ENCODE measurements at places on chromosomes 2 and 18. TPM values are rescaled to one million over a fixed set of nuclear protein-coding genes. Genes with fewer than 3 reads are reported as not detected.

Gene DHRS9
- total RNA-seq, result not detected

Gene CCDC148
- total RNA-seq, result 0.15 TPM

Gene GALR1
- total RNA-seq, result not detected

Gene PPP4R3B
- total RNA-seq, result 80.9 TPM

Gene ADD2
- total RNA-seq, result 16.8 TPM

Gene TGFBRAP1
- total RNA-seq, result 21.4 TPM

DNA sequence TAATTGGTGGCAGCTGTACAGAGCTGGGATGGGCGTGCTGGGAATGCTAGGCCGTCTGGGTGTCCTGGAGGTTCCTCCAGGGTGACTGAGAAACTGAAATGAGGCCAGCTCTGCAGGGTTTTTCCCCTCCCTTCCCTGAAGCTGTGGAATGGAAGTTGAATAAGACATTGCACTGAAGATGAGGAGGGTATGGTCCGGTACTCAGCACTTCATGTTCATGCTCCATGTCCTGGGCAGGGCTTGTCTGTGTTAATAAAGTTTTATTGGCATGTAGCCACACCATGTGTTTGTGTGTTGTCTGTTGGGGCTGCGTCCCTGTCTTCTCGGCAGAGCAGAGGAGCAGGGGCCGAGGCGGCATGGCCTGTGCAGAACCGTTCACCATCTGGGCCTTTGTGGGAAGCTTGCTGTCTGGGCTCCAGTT, 154.0 kb downstream of the LDLRAD4 start:
- peak overlapping the region; percentile 46 for H3K27ac ChIP-seq
- peaks cover 77% of the 10 kb centered on the region for H3K4me1 ChIP-seq
- H3K27me3 ChIP-seq, result no peaks in the 10 kb centered on the region
- H3K36me3 ChIP-seq, result no peaks in the 10 kb centered on the region
- no peak for DNase-seq

GRCh38 chr2:128832946-128833663, 514.4 kb upstream of the HS6ST1 start:
- H3K4me1 ChIP-seq, result no peaks in the 10 kb centered on the region
- no peak overlapping the region for H3K27ac ChIP-seq
- no peaks in the 10 kb centered on the region for H3K36me3 ChIP-seq
- peaks cover 4% of the 10 kb centered on the region for H3K27me3 ChIP-seq

- peaks cover 4% of the 10 kb centered on the region for H3K27me3 ChIP-seq
- H3K4me1 ChIP-seq, result no peaks in the 10 kb centered on the region
- no peak overlapping the region for H3K27ac ChIP-seq
- H3K4me3 ChIP-seq, result no peak overlapping the region
- no peak for DNase-seq
Observed at GRCh38 chr18:32372381-32373061, 98.2 kb downstream of the GAREM1 start.

GRCh38 chr2:32768387-32769174, 140.7 kb downstream of the TTC27 start:
- no peaks in the 10 kb centered on the region for H3K27me3 ChIP-seq
- H3K27ac ChIP-seq, result no peak overlapping the region
- H3K4me3 ChIP-seq, result no peak overlapping the region
- H3K4me1 ChIP-seq, result no peaks in the 10 kb centered on the region

DNA sequence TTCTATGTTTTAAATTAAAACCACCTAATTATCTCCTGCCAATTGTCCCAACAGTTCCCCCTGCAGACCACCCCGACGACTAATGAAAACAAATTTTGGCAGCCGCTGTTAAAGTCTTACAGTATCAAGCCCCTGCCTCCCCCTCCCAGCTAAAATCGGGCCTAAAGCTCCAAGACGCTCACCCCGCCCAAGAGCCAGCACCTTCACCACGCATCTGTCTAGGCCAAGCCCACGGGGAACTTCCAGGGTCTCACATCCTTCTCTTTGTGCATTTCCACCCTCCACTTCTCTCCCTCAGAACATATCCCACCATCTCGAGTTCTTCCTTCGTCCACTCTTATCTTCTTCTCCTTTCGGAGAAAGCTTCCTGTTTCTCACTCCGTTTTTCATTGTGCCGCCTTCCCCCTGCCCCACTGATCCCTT, 445 bp downstream of the PRPF40A start:
- peak; percentile 43 for DNase-seq
- H3K4me3 ChIP-seq, result peak overlapping the region; percentile 99
- peaks cover 53% of the 10 kb centered on the region for H3K36me3 ChIP-seq
- peak overlapping the region; percentile 99 for H3K27ac ChIP-seq
- H3K27me3 ChIP-seq, result no peaks in the 10 kb centered on the region
- peaks cover 66% of the 10 kb centered on the region for H3K4me1 ChIP-seq

DNA sequence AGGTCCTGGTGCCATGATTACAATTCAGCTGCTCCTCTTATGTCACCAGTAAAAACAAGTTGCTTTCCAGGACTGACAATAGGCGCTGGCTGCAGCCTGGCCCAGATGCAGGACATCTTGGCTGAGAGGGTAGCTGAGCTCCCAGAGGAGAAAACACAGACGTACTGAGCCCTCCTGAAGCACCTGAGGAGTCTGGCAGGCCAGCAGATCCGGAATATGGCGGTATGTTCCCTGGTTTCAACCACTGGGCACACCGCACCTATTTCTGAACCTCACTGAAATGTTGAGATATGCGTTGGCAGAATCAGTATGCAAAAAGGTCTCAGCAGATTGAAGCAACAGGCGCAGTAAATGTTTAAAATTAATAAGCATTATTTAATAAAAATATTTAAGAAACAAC, 73.1 kb upstream of the BZW1 start:
- H3K27ac ChIP-seq, result no peak overlapping the region
- peaks cover 5% of the 10 kb centered on the region for H3K27me3 ChIP-seq
- H3K4me1 ChIP-seq, result peaks cover 6% of the 10 kb centered on the region
- H3K36me3 ChIP-seq, result no peaks in the 10 kb centered on the region

DNA sequence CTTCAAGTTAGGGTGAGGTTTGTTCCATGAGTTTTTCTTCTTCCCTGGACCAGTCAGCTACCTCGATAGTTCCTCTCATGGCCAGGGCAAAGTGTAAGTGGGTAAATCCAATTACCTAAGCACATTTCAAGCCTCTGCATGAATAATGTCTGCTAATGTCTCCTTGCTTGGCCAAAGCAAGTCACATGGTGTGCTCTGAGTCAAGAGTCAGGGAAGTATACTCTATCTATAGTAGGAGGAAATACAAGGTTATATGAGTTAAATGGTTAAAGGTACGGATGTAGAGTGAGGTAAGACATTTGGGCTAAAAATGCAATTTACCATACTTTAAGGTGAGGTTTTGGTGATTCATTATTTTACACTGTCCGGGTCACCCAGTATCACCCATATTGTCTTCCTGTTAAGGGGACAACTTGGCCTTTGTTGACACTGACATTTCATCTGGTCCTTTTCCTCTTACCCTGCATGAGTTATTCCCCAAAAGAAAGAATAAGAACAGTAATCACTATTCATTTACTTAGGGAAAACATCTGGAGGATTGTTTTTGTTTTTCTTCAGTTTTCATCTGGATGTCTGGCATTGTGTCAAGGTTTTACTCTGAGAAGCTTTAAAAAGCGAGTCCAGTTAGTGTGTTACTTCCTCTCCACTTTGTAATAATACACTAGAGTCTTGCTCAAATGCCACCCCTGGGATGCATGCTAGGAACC, 405.5 kb downstream of the RND3 start:
- no peaks in the 10 kb centered on the region for H3K36me3 ChIP-seq
- H3K4me1 ChIP-seq, result no peaks in the 10 kb centered on the region
- DNase-seq, result no peak
- H3K27ac ChIP-seq, result no peak overlapping the region
- H3K27me3 ChIP-seq, result no peaks in the 10 kb centered on the region

- H3K4me1 ChIP-seq, result no peaks in the 10 kb centered on the region
- no peak overlapping the region for H3K4me3 ChIP-seq
- no peaks in the 10 kb centered on the region for H3K36me3 ChIP-seq
- no peak overlapping the region for H3K27ac ChIP-seq
Observed at GRCh38 chr18:6561420-6561861, 146.7 kb upstream of the L3MBTL4 start.

- no peak overlapping the region for H3K4me3 ChIP-seq
- no peak overlapping the region for H3K27ac ChIP-seq
- DNase-seq, result no peak
Observed at GRCh38 chr18:28834889-28835288, 658.0 kb upstream of the CDH2 start.

DNA sequence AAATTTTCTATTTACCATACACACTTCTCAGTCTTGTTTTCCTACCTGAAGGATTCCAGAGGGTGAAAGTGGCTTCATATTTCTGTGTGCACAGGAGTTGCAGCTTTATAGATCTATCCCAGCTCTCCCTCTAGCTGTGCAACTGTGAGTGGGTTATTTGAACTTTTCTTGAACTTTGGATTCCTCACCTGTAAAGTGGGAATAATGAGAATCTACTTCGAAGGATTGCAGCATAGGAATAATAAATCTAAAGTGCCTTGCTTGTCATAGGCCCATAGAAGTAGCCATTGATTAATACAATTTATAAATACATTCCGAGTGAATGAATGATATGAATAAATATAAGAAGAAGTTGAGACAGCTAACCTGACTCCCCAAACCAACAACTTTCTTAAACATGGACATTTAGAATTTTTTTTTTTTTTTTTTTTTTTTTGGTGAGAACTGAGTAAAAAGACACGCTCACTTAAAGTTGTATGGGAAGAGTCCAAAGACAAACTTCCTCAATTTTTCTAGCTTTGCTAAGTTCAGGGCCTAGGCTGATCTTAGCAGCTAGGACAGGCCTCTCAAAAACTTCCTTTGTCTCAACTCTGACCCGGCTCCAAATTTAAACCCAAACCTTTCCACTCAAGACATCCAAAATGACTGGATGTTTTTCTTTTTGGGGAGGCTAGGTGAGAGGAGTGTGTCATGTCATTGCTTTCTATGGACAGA, 203.3 kb upstream of the FBXO11 start:
- no peaks in the 10 kb centered on the region for H3K36me3 ChIP-seq
- peaks cover 3% of the 10 kb centered on the region for H3K27me3 ChIP-seq

GRCh38 chr2:45218931-45219339, 209.7 kb upstream of the SIX2 start:
- no peaks in the 10 kb centered on the region for H3K4me1 ChIP-seq
- no peak overlapping the region for H3K27ac ChIP-seq
- H3K4me3 ChIP-seq, result no peak overlapping the region
- H3K27me3 ChIP-seq, result peaks cover 24% of the 10 kb centered on the region

DNA sequence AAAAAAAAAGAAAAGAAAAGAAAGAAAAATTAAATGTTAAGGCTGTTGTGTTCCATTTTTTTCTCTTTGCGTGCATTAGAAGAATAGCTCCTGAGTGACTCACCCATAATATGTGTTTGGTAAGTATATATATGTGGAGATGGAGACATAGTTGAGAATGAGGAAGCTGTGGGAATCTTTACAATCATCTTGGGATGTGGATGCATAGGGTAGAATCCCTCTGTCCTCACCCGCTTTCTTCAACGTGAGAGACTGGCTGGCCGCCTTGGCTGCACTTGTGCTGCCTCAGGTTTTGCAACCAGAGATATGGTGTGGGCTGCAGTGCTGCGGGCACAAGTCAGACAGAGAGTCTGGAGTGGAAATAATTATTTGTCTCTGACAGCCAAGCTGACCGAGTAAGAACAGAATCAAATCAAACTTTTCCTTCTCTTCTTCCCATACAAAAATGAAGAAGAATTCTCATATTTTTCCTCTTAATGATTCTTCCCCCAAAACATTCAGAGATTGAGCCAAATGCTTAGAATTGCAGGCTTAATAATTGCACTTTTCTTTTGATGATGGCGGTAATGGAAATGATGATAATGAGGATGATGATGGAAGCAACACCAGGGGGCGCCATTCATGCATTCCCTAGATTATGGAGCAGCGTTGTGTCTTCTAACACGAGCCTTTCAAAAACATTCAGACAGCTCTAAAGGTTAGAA, 48.5 kb downstream of the SERPINB7 start:
- H3K4me3 ChIP-seq, result no peak overlapping the region
- peaks cover 8% of the 10 kb centered on the region for H3K27me3 ChIP-seq
- H3K36me3 ChIP-seq, result no peaks in the 10 kb centered on the region
- no peak overlapping the region for H3K27ac ChIP-seq
- no peaks in the 10 kb centered on the region for H3K4me1 ChIP-seq

DNA sequence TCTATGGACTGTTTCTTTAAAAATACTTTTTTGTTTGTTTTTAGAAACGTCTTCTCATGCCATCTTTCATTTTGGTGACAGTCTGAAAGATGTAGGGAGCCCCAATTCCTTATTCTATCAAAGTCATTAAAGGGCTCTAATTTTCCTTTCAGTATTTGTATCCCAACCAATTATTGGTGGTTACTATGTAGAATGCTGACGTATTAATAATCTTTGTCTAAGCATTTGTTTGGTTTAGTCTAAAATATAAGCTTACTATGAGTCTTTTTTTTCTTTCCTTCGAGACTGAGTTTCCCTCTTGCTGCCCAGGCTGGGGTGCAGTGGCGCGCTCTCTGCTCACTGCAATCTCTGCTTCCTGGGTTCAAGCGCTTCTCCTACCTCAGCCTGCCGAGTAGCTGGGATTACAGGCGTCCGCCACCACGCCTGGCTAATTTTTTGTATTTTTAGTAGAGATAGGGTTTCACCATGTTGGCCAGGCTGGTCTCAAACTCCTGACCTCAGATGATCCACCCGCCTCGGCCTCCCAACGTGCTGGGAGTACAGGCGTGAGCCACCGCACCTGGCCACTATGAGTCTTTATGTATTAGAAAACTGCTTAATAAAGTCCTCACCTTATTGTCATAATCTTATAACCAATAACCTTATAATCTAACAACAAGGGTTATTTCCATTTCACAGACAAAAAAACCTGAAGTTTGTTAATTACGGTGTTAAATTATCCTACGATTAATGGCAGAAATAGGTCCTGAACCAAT, 849 bp upstream of the VRK2 start:
- peak overlapping the region; percentile 86 for H3K4me3 ChIP-seq
- H3K36me3 ChIP-seq, result peaks cover 18% of the 10 kb centered on the region
- H3K4me1 ChIP-seq, result peaks cover 47% of the 10 kb centered on the region
- no peak for DNase-seq

- no peaks in the 10 kb centered on the region for H3K27me3 ChIP-seq
- H3K27ac ChIP-seq, result no peak overlapping the region
- DNase-seq, result no peak
- no peaks in the 10 kb centered on the region for H3K36me3 ChIP-seq
- no peaks in the 10 kb centered on the region for H3K4me1 ChIP-seq
Observed at GRCh38 chr2:183542606-183543005, 418.4 kb downstream of the NUP35 start.

DNA sequence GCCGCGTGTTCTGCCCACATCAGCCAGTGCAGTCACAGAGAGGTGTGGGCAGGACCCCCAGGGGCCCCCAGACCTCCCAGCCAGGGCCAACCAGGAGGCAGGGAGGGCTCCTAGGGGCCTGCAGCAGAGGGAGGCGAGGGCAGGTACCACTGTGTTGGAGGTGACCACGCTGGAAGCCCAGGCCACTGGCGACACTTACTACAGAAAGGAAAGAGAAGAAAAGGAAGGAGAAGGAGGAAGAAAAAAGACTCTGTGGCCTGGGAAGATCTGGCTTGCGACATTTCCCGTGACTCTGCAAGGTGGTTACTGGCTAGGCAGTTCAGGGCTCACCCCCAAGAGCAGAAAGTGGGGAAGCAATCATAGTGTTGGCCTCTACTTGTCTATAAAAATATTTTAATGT, 98.1 kb upstream of the BCL2L11 start:
- H3K4me3 ChIP-seq, result no peak overlapping the region
- H3K27me3 ChIP-seq, result peaks cover 23% of the 10 kb centered on the region
- no peak overlapping the region for H3K27ac ChIP-seq
- H3K4me1 ChIP-seq, result no peaks in the 10 kb centered on the region
- DNase-seq, result no peak

Data from activated CD4-positive, alpha-beta T cell treated with anti-CD3 and anti-CD28 coated beads, Interleukin-2, amount 10 ng/mL, durations not matched to agents 7 days and 5 days (primary cell).